ENCODE measurements at places on chromosomes 13 and 19. TPM values are rescaled to one million over a fixed set of nuclear protein-coding genes. Genes with fewer than 3 reads are reported as not detected.

Gene FRY
- total RNA-seq: 3.7 TPM

- no peak for DNase-seq
Observed at GRCh38 chr19:29887442-29887855, 54.6 kb upstream of the URI1 start.

Gene IRF2BP1
- total RNA-seq: 17.1 TPM

DNA sequence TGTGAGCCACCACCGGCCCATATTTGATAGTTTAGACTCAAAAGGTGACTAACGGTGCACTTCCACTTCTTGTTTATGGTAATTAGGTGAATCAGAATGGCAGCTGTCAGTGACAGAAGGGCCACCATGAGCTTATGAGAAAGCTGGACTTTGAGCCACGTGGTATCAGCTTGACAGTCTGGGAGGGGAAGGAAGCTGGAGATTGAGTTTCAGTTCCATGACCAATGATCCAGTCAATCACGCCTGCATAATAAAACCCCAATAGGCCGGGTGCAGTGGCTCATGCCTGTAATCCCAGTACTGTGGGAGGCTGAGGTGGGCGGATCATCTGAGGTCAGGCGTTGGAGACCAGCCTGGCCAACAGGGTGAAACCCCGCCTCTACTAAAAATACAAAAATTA is 8.2 kb downstream of the EID2B start:
- no peak for DNase-seq

DNA sequence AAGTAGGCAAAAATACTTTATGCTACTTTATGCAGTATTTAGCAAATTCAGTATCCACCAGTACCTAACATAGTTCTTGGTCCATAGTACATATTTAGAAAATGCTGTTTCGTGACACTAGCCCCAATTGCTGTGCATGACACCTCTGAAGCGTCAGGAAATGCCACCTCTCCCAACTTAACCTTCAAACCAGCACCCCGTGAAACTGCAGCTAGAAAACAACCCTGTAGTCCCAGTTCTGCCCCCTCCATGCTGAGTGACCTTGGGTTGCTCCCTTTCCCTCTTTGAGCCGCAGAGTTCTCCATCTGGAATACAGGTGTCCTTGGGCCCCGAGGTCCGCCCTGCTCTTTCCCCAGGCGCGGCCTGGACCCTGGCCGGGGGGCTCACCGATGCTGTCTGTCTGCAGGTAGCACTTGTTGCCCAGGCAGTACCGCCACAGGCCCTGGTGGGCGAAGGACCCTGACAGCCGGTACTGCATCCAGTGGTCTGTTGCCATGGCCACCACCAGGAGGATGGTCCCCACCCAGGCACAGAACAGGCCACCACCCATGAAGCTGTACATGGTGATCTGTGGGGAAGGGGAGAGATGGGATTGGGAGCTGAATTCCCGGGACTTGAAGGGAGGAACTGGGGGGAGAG is 773 bp downstream of the LIM2 start:
- no peak for DNase-seq

DNA sequence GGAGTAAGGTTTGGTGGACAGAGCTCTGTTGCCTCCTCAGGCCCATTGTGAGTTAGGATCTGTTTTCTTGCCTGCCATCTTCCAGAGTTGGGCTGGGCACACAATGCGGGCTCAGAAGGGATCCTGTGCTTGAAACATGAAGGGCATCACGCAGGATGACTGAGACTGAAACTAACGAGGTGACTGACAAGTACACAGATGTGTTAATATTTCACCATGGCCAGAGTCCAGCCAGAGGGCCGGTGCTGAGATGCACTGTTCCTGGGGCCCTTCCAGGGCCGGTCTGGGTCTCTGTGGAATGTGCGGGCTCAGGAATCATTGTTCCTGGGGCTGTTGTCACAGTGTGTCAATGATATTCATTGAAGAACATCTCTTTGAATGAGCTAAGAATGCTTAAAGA is 163.7 kb downstream of the URI1 start:
- DNase-seq: no peak

Gene CD22
- total RNA-seq: 4.0 TPM

GRCh38 chr19:38713227-38713649 is 31.0 kb downstream of the CAPN12 start:
- no peak for DNase-seq

Gene POLR2E
- total RNA-seq: 260 TPM

Gene C5AR2
- not detected for total RNA-seq

DNA sequence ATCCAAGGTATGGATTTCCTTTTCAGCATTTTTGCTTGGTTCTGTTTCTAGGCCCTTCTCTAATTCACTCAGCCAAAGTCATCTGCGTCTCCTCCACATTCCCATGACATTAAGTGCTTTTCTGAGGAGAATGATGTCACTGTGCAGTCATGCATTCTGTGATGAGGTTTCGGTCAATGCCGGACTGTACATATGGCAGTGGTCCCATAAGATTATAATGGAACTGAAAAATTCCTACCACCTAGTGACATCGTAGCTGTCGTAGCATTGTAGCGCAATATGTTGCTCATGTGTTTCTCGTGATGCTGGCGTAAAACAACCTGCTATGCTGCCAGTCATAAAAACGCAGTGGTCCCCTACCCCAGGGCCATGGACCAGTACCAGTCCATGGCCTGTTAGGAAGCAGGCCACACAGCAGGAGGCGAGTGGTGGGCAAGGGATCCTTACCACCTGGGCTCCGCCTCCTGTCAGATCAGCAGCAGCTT is 63.4 kb upstream of the TNFRSF19 start:
- no peak for DNase-seq

- DNase-seq: no peak
Observed at GRCh38 chr19:1832046-1832663, 16.1 kb downstream of the REXO1 start.

Gene SULT2A1
- total RNA-seq: not detected

DNA sequence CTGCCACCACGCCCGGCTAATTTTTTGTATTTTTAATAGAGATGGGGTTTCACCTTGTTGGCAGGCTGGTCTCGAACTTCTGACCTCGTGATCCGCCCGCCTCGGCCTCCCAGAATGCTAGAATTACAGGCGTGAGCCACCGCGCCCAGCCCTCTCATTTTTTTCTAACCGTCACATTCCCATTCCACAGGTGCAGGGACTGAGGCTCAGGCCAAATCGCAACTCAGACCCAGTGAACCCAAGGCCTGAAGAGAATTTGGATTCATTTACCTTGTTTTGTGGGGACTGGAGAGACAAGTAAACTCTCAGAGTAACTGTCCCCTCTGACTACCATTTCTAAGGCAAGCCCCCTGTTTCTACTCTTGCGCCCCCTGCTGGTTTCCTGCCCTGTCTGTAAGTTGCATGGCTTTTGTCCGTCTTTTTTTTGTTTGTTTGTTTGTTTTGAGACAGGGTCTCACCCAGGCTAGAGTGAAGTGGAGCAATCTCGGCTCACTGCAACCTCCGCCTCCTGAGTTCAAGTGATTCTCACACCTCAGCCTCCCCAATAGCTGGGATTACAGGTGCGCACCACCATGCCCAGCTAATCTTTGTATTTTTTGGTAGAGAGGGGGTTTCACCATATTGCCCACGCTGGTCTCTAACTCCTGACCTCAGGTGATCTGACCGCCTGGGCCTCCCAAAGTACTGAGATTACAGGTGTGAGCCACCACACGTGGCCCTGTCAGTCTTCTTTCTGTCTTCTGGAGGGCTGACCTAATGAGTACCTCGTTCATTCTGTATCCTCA is 2.3 kb upstream of the STRN4 start:
- peak; percentile 62 for DNase-seq

DNA sequence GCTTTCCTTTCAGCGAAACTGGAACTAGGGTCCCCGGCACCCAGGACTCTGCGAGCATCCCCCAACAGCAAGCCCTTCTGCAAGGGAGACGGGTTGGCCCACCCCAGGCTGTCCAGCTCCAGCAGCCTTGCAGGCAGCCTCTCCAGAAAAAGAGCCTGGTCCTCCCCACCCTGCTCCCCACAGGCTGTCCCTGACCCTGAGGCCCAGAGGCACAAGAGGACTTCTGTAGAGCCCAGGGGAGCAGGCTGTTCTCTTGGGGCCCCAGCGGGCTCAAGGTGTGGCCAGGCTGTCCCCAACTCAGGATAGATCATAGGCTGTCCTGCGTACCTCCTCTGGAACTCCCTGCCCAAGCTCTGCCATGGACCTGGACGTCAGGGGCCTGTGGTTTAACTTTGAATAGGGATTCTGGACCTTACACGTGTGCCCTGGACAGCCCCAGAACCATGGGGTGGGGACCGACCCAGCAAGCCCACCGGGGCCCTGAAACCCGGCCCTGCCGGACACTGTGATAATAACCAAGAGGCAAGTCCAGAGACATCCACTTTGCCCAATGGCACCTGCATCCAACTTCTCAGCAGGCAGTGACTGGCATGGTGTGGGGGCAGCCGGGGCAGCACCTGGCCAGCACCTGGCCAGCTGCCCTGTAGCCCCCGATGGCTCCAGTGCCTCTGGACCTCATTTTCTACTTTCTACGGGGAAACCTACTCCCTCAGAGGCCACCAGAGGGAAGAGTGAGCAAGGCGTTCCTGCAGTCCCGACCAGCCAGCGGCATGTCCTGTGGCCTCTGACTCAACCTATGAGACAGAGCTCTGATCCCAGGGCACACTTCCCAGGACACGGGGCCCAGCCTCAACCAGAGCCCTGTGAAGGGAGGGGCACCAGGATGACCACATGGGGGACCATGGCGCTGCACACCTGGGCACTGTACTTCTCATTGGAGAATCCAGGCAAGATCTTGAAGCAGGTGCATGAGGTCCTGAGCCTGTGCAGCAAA is 50.9 kb upstream of the TPM4 start:
- DNase-seq: no peak

GRCh38 chr19:19551853-19552192 is 13.8 kb downstream of the CILP2 start:
- no peak for DNase-seq

Gene FKRP
- total RNA-seq: 23.1 TPM

DNA sequence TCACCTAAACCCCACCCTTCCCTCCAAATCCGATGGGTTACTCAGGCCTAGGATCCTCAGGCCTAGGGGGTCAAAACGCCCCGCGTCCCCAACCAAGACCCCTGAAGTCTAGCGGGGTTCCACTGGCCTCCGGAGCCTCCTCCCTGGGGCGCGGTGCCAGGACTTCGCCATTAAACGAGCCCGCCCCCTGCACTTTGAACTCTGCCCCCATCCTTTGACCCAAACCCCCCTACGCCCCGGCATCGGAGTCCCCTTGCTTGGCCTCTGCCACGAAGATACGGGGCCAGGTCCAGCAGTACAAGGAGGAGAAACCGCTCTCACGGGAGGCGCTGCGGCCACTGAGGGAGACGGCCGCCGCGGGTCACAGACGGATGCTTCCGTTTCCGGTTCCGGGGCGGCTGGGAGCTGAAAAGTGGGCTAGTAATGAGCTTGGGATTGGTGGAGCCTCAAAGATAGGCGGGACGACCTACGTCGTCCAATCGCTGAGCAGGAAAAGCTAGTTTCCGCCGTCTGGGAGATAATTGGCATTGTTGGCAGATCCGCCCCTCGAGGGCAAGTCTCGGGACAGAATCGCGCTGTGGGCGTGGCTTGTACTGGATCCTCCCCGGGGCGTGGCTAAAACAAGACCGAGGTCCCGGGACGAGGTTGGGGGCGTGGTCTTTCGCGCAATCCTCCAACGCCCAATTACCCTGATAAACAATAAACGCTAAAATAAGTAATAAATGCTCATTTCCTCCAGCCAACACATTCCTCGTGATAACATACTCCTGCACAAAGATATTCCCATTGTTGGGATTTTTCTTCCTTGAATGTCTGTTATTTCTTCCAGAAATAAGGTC is 5.7 kb upstream of the ZNF77 start:
- peak; percentile 100 for DNase-seq

GRCh38 chr13:97135883-97136282 is 86.2 kb upstream of the MBNL2 start:
- DNase-seq: no peak

- DNase-seq: no peak
Observed at GRCh38 chr13:26249551-26249950, 4.4 kb upstream of the CDK8 start.

DNA sequence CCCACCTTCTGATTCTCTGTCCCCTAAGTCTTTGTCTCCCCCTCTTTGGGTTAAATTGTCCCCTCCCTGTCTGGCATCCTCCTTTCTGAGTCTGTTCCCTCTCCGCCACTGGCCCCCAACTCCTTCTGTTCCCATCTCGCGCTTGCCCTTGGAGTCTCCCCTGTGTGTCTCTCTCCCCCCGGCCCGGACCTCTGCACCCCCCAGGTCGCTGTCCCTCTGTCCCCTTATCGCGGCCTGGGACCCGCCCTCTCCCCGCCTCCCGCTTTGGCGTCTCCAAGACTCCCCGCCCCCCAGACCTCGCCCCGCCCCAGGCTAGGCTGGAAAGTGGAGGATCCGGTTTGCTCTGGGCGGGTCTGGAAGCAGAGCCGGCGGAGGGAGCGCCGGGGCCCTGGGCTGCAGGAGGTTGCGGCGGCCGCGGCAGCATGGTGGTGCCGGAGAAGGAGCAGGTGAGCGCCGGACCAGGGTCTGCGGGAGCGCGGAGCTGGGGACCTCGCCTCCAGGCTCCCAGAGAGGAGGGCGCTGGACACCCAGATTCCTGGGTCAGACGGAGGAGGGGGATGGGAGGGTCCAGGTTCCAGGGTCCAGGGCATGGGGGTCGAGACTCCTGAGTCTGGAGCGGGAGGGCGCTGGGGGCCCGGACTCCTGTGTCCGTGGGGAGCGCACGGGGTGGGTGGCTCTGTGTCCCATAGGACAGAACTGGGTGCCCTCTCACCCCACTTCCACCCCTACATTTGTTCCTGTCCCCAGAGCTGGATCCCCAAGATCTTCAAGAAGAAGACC is at the start of gene TRPM4:
Gene TRPM4, plus strand, starts transcription at position 348 of the 780 bp plus-strand sequence. Its CDS starts 75 bp downstream, at position 423.
- peak; percentile 54 for DNase-seq

DNA sequence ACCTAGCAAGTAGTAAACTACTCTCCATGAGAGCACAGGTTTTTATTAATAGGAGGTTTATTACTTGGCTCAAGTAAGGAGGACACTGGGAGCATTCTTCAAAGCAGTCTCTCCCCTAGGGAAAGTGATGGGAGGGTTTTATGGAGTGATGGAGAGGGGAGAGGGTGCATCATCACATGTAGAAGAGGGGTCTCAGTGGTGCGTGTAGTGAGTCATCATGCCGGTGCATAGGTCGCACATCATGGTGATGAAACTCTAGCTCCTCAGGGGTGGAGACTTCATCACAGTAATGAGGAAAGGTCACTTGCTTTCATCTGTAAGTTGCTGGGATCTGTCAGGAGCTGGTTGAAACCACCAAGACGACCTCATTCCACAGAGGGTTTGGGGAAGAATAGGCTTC is 210.8 kb upstream of the UBL3 start:
- no peak for DNase-seq

GRCh38 chr19:11130824-11131455 is 24.6 kb downstream of the SPC24 start:
- DNase-seq: peak; percentile 60

Gene FPR3
- total RNA-seq: not detected

DNA sequence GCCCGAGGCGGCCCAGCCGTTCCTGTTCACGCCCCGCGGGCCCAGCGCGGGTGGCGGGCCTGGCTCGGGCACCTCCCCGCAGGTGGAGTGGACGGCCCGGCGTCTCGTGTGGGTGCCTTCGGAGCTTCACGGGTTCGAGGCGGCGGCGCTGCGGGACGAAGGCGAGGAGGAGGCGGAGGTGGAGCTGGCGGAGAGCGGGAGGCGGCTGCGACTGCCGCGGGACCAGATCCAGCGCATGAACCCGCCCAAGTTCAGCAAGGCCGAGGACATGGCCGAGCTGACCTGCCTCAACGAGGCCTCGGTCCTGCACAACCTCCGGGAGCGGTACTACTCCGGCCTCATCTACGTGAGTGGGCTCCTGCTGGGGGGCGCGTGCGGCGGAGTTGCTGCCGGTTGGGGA is 7.0 kb downstream of the MYH14 start:
- DNase-seq: no peak

All from activated T-helper 2 cell treated with anti-CD3 and anti-CD28 coated beads, Interferon-gamma antibody, Interleukin-2, Interleukin-4, amounts not matched to agents 10 μg/mL and 5 μg/mL and 100 μg/mL, durations not matched to agents 14 hours and 24 hours and 36 hours (primary cell).